ENCODE measurements at places on chromosomes 2 and 18.

GRCh38 chr18:22349317-22349898, 68.3 kb downstream of the CTAGE1 start:
- DNase-seq = no peak

DNA sequence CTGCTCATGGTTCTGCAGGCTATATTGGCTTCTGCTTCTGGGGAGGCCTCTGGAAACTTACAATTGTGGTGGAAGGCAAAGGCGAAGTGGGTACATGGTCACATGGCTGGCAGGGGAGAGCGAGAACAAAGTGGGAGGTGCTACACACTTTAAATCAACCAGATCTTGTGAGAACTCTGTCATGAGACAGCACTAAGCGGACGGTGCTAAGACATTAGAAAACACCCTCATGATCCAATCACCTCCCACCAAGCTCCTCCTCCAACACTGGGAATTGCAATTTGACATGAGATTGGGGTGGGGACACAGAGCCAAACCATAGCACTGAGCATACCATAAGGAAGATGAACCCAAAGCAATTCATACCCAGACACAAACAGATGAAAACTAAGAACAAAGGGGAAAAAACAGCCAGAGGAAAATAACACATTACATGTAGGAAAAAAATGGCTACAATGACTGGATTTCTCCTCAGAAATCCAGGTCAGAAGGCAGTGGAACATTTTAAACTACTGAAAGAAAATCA, 31.1 kb upstream of the INO80C start:
- no peak for DNase-seq

GRCh38 chr2:233464531-233465240, 101.9 kb downstream of the USP40 start:
- DNase-seq = no peak

- peak; percentile 24 for DNase-seq
These were observed 4.2 kb downstream of the PLEKHA3 start for GRCh38 chr2:178484245-178485041.

- no peak for DNase-seq
These were observed 61.9 kb upstream of the PSMD14 start for GRCh38 chr2:161246281-161246680.

DNA sequence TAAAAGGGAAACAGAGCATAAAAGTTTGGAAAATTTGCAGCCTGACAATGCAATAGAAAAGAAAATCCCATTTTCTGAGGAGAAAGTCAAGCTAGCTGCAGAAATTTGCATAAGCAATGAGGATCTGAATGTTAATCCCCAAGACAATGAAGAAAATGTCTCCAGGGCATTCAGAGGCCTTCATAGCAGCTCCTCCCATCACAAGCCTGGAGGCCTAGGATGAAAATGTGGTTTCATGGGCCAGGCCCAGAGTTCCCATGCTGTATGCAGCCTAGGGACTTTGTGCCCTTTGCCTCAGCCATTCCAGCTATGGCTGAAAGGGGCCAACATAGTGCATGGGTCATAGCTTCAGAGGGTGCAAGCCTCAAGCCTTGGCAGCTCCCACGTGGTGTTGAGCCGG, 10.3 kb upstream of the SCN1A start:
- no peak for DNase-seq

- no peak for DNase-seq
These were observed 5.8 kb upstream of the FIGLA start for GRCh38 chr2:70796262-70796661.

DNA sequence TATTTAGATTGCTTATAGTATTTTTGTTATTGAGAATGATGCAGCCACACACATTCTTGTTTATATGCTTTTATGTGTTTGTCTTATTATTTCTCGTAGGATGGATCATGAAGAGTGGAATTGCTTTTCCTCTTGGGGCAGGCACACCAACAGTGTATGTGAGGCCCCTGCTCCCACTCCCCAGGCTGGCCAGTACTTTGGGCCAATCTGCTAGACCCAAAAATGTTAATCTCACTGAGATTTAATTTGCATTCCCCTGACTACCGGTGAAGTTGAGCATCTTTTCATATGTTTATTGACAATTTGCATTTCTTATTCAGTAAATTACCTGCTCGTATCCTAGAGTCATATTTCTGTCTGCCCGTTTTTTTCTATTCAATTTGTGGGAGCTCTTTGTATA, 4.7 kb upstream of the MYCN start:
- no peak for DNase-seq

DNA sequence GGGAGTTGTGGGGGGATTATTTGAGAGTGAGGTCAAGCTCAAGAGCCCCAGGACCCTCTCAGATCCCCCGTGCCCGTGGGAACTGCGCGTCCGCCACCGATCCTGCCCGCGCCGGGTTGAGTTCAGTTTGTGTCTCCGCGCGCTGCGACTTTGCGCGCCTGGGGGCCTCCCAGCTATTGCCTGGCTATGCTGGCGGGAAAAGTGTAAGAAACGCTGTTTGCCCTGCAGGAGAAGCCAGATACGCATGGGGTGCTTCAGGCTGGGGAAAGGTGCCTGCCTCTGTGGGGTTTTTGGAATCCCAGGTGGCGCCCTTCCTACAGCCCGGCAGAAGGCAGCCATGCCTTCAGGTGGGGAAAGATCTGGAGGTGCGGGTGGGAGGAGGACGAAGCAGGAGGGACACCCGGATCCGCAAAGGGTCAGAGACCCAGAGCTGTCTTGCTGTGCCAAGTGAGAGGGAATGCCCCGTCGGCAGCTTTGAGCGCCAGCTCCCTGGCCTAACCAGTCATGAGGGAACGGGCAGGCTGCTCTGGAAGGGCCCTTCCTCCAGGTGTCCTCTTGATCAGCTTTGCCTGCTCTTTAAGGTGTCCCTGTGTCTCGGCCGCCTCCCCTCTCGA, 22.5 kb downstream of the TEX44 start:
- no peak for DNase-seq

GRCh38 chr18:70455731-70456130, 166.9 kb downstream of the SOCS6 start:
- DNase-seq = no peak
